ENCODE measurements at places on chromosomes 4 and X. TPM values are rescaled to one million over a fixed set of nuclear protein-coding genes. Genes with fewer than 3 reads are reported as not detected.

Gene NOX1
- total RNA-seq: not detected

Gene GPR34
- total RNA-seq: not detected

DNA sequence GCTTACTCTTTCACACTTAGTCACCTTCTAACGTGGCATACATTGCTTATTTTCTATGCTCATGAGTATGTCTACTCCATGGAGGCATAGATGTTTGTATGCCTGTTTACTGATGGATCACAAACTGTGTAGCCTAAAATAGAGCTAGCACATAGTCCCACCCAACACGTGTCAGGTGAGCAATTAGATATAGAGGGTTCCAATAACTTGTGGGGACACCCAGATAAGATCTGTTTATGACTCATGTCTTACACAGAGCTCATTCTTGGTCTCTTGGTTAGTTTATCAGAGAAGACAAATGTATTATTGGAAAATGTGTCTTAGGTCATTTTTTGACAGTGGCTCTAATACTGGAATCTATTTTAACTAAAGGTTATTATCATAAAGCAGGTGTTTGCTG lies 6.8 kb downstream of the ZFP42 start:
- no peak overlapping the region for H3K4me3 ChIP-seq
- peaks cover 3% of the 10 kb centered on the region for H3K36me3 ChIP-seq
- no peak for DNase-seq
- no peaks in the 10 kb centered on the region for H3K4me1 ChIP-seq
- H3K27me3 ChIP-seq: peaks cover 2% of the 10 kb centered on the region

- no peaks in the 10 kb centered on the region for H3K36me3 ChIP-seq
- H3K27ac ChIP-seq: no peak overlapping the region
- H3K27me3 ChIP-seq: peaks cover 2% of the 10 kb centered on the region
- no peak for DNase-seq
These were observed 170.6 kb upstream of the GK2 start for GRCh38 chr4:79578606-79579005.

DNA sequence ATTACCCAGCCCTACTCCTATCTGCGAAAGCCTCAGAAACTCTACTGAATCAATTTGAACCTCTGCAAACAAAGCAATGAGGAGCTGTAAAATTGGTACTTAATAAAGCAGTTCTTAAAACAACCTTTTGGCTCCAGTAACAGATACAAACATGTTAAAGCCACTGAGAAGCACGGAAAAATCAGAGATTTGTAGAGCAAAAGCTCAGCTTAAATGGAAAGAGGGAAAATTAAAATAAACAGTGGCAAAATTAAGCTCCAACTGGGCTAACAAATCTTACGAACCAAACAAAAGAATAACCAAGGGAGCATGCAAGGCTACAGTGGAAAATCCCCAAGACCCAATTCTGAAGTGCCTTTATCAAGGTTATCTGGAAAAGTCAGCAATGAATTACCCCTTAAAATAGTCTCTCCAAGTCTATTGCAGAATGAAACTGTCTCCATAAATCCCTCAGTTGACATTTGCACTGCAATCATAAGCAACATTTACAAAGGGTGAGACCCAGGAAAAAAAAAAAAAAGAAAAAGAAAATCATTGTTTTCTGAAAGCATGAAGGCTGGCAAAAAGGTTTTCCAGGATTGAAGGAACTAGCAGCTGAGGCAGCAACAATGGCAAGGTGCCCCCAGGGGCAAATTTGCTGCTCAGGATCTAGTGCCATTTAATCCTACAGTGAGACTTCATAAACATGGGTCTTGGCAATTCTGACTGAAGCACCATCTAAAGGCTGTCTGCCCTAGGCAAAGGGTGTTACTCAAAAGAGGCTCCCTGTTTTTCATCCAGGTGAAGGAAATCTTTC lies 40.1 kb downstream of the USP46 start:
- H3K27me3 ChIP-seq: no peaks in the 10 kb centered on the region
- no peak overlapping the region for H3K4me3 ChIP-seq
- DNase-seq: no peak
- H3K27ac ChIP-seq: no peak overlapping the region
- H3K4me1 ChIP-seq: peaks cover 7% of the 10 kb centered on the region
- peaks cover 5% of the 10 kb centered on the region for H3K36me3 ChIP-seq

DNA sequence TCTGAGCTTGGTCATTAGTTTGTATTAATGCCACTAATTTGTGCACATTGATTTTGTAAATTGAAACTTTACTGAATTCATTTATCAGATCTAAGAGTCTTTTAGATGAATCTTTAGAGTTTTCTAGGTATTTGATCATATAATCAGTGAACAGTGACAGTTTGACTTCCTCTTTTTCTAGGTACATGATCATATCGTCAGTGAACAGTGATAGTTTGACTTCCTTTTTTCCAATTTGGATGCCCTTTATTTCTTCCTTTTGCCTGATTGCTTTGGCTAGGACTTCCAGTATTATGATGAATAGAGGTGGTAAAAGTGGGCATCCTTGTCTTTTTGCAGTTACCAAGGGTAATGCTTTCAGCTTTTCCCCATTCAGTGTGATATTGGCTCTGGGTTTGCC lies 421.4 kb upstream of the CPXCR1 start:
- no peak overlapping the region for H3K27ac ChIP-seq
- H3K4me1 ChIP-seq: no peaks in the 10 kb centered on the region
- no peaks in the 10 kb centered on the region for H3K36me3 ChIP-seq
- H3K4me3 ChIP-seq: no peak overlapping the region
- no peaks in the 10 kb centered on the region for H3K27me3 ChIP-seq

Gene UGT2A1
- not detected for total RNA-seq

GRCh38 chr4:152431291-152431690 lies 104.6 kb downstream of the FBXW7 start:
- H3K27ac ChIP-seq: peak overlapping the region; percentile 54
- peaks cover 25% of the 10 kb centered on the region for H3K4me1 ChIP-seq
- H3K27me3 ChIP-seq: no peaks in the 10 kb centered on the region
- H3K4me3 ChIP-seq: no peak overlapping the region
- H3K36me3 ChIP-seq: no peaks in the 10 kb centered on the region

DNA sequence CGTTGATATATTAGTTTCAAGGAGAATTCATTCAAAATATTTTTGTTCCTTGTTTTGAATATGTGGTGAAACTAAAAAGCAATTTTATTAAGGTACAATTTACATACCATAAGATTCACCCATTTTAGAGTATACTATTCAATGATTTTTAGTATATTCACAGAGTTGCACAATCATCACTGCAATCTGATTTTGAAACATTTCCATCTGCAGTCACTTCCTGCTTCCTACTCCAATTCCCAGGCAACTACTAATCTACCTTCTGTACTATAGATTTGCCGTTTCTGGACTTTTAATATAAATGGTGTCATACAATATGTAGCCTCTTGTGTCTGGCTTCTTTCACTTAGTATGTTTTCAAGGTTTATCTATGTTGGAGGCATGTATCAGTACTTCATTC lies 71.3 kb downstream of the SLC9A7 start:
- H3K27ac ChIP-seq: no peak overlapping the region
- no peaks in the 10 kb centered on the region for H3K27me3 ChIP-seq
- no peak overlapping the region for H3K4me3 ChIP-seq
- DNase-seq: no peak
- no peaks in the 10 kb centered on the region for H3K36me3 ChIP-seq
